Endothelial cell of umbilical vein (primary cell): ENCODE measurements at places on chromosomes 2 and 18.

- no peak for DNase-seq
Observed at GRCh38 chr2:108573061-108573460, 38.8 kb downstream of the LIMS1 start.

DNA sequence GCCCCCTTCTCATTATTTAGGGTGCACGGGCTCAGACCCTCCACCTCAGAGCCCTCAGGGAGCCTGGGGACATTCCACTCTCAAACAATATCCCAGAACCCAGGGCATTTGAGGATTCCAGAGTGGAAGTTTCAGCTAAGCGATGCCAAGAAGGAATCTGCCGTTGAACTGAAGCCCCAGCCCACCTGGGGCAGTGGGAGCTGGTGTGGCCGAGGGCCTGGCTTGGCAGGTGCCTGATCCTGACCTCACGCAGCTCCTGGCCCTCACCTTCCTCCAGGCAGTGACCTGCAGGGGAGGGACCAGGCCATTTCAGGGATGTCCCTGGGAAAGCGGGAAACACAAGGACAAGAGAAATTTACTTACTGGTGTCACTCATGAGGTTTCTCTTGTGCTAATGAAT, 58.2 kb downstream of the ACKR3 start:
- no peak for DNase-seq

GRCh38 chr2:101265893-101266499, 13.3 kb downstream of the CNOT11 start:
- no peak for DNase-seq

- no peak for DNase-seq
Observed at GRCh38 chr2:106863387-106863786, 22.6 kb downstream of the ST6GAL2 start.

- DNase-seq: no peak
Observed at GRCh38 chr2:61220768-61221167, 58.8 kb downstream of the C2orf74 start.
